Neural progenitor cell (in vitro differentiated cells): ENCODE measurements at places on chromosomes 7 and 10. TPM values are rescaled to one million over a fixed set of nuclear protein-coding genes. Genes with fewer than 3 reads are reported as not detected.

LBX1 gene
- total RNA-seq, result not detected in 2 replicates

ATOH7 gene
- 0.93 TPM in 1 of 2 replicates, not detected in the other for total RNA-seq

DNA sequence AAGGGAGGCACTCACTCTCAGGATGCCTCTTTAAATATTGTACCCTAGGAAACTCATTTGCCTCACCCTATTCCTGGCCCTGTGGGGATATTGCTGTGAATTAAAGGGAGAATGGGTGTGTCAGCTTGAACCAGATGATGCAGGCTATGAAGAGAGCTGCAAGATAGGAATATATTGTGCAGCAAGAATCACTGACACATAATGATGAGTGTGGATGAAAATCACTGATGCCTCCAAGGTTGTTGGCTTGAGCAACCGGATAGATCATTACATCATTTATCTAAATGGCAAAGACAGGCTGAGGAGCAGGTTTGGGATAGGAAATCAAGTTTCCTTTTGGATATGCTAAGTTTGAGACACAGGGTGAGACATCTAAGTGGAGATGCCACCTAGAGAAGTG, 6.2 kb downstream of the SLC26A4 start:
- no peak for DNase-seq

INHBA gene
- 0.09 TPM in 1 of 2 replicates, not detected in the other for total RNA-seq

GRCh38 chr7:157905651-157906461, 569.1 kb downstream of the DNAJB6 start:
- peak; percentile 18 for DNase-seq

GRCh38 chr7:1679966-1680730, 10.1 kb downstream of the ELFN1 start:
- no peak for DNase-seq

DNA sequence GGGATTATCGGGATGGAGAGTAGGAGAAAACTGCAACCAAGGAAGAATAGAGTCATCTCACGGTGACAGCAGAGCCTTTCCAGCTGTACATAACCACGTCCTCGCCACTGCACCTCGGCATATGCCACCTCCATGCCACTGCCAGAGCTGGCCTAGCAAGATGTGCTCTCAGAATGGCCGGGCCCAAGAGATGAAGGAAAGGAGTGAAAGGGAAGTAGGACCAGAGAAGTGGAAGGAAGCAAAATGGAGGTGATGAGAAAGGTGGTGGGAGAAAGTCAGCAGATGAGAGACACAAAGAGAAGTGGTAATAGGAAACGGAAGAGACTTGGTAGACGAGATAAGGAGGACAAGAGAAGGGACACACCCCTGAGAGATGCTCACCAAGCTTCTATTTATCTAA, 8.0 kb upstream of the CALU start:
- no peak for DNase-seq

DNA sequence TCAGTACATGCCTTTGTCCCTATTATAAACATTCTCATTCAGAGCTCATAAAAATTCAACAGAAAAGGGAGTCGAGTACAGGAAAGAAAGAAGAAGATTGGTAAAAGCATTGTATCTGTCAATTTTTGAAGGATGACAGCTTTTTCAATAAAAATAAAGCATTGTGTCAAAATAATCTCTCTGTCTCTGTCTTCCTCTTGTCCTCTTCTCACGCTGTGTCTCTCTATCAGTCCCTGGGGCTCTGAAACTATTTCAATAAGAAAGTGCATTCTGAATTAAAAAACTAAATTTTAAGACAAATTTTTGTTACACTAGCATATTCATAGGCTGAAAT, 248.4 kb downstream of the TNS3 start:
- no peak for DNase-seq

DNA sequence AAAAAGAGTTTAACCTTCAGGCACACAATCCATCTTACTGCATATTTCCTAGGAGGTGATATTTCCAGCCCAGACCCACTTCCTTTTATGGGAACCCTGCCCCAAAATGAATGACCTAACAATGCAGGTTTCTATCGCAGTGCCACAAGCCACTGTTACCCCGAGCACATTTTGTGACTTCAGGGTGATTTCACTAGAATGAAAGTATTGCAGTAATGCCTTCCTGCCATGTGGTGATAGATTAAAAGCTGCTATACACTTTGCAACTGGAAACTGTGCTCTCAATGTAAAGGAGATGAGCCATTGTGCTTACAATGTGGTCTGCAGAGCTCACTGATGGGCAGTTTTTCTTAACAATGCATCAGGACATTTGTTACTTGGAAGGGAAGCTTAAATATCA, 90.5 kb upstream of the RSU1 start:
- DNase-seq, result no peak

GPC2 gene
- 17.0 and 61.0 TPM in 2 replicates for total RNA-seq

SEC61A2 gene
- total RNA-seq, result 39.1 and 39.6 TPM in 2 replicates

MMD2 gene
- 0.28 TPM in 1 of 2 replicates, not detected in the other for total RNA-seq

DNA sequence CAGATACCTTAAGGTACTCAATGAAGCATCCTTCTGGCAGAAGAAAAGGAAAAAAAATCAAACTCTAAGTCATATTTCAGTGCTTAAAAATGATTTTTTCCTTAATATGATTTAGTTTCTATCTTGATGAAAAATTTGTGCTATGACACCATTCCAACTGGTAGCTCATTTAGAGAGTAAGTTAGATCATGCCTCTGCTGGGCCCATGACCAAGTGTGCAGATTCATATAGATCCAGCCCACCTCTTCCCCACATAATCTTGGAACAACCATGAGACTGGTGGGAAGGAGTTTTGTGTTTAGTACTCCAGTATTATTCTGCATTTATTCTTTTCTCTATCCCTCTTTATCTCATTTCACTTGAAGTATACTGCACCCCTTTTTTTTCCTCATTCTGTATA, 908.3 kb downstream of the KCNMA1 start:
- no peak for DNase-seq

GRCh38 chr10:59891936-59892335, 14.4 kb downstream of the CCDC6 start:
- no peak for DNase-seq

DNA sequence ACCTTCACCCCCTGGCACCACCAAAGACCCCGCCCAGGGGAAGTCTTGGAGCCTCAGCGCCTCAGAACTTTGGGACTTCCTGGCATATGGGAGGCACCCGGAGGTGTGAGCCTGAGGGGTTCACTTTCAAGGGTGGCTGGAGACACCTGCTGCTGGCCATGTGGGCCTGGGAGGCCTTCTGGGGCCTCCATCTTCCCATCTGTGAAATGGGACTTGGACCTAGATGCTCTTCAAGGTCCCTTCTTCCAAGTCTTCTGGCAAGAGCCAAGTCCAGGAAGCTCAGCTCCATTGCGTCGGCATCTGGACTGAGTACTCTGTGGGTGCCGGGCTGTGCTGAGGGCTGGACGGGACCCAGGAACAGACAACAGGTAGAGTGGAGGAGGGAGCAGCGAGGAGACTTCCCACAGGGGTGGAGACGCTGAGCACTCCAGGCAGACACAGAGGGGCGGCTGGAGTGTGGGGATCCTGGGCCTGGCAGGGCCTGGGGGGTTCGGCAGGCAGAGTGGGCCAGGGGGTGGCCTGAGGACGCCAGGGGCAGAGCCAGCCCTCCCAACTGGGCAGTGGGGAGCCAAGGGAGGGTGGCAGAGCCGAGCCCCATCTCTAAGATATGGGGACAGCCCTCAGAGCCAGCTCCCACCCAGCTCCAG, 9.3 kb upstream of the LFNG start:
- no peak for DNase-seq

DNA sequence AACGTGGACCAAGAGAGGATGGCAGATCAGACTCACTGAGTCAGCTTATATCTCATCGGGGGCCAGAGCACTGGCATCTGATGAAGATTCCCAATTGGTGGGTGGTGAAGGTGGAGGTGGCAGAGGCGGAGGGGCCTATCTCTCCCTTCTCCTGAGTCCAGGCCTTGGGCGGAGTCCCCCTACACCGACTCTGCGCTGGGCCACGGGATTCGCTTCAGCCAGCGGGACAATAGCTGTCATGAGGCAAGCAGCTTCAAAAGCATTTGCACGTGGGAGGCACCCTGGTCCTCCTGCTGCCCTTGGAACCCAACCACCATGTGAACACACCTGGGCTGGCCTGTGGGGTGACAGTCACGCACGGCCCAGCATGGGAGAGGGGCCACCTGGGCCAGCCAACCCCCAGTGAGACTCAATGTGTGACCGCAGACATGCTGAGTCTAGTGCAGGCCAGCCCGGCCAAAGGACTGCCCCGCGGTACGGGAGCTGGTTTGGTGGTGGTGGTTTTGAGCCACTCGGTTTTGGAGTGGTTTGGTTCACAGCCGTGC, 466.8 kb upstream of the FOXK1 start:
- no peak for DNase-seq

DNA sequence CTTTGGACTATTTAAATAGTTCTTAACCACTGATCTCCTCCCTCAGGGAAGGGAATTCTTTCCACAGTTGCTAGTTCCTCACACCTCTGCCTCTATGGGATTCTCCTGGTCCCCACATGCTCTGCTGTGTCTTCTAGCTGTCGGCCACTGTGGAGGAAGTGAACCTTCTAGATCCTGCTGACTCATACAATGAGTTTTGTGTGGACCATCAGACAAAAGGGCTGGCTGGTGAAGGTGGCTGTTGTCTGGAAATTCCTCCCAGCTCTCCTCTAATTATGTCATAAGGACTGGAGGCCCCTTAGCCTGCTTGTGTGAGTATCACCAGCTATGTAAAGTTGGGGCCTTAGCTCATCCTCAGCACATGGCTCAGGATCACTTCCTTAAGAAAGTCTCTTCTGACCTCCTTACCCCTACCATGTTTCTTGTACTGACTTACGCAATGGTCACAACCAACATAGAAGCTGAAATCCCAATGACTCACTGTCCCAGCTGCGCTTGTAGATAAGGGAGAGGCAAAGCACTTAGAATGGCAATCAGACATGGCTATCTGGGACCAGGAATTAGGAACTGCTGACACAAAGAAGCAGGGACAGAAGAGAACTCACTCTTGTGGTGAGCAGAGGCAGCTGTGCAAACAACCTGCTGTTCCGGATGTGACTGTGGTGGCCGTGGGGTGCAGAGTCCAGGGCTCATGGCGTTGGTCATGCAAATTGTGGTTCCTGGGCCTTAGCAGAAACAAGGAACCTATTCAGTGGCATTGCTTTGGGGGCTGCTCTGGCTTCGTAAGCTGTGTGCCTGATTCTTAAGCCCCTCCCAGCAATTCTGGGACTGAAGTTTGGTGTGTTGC, 2.5 kb upstream of the MACC1 start:
- DNase-seq, result no peak

SYT15B gene
- not detected in 2 replicates for total RNA-seq

PSTK gene
- 12.5 and 18.1 TPM in 2 replicates for total RNA-seq

DNA sequence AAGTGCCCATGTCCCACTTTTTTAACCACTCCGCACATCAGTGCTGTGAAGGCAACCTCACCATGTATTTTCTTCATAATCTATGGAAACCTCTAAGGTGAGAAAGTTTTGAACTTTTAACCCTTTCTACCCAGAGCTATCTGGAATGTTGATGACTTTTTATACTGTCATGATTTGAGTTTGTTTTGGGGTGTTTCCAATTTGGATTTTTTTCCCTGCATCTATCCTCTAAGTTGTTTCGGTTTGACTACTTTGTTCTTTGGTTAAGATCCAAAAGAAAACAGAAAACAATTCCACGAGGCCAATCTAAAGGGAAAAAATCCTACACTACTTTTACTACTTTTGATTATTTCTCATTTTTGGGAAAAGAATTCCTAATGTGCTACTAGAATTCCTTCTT, 279.7 kb downstream of the USP6NL start:
- DNase-seq, result no peak

DNA sequence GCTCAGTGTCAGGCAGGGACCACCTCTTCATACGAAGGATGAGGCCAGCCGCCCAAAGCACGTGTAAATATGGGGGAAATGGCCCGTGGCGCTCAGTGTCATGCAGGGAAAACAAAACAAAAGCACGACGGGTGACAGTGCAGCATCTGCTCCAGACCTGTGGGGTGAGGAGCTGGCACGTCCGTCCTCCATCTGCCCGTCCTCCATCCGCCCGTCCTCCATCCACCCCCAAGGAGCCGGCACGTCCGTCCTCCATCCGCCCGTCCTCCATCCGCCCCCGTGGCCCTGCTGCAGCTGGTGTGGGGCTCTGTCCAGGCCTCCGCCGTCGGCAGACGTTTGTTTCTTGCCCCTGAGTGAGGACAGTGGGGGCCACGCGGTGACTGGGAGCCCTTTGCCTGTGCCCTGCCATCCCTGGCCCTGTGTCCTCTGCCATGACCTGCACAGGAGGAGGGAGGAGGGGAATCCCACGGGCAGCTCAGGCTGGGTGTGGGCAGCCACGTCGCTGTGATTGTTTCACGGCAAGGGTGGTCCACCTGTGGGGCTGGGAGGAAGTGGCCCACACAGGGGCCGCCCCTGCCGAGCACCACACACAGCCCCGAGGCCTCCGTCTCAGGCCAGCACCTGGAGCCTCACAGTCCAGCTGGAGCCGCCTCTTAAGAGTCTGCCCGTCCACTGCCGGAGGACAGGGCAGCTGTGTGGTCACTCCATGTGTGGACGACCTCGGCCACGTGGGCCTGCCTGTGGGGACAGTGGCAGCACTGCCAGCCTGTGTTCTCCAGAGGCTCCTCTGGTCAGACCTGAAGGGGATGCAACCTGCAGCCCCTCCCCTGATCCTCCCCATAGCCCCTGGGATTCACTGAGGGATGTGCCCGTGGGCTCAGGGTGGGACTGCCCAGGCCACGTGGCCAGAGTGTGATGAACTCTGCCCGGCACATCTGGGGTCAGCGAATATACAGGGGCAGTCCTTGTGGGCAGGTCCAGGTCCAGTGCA, 38.2 kb upstream of the DPYSL4 start:
- no peak for DNase-seq

FAM20C gene
- total RNA-seq, result 3.8 and 4.7 TPM in 2 replicates

GRCh38 chr7:145431834-145432233, 596.0 kb upstream of the TPK1 start:
- no peak for DNase-seq

SLC13A4 gene
- total RNA-seq, result 0.28 and 1.9 TPM in 2 replicates

PPP1R9A gene
- 40.7 and 45.4 TPM in 2 replicates for total RNA-seq

GRCh38 chr7:31074120-31074383, 21.9 kb downstream of the ADCYAP1R1 start:
- DNase-seq, result no peak

DNA sequence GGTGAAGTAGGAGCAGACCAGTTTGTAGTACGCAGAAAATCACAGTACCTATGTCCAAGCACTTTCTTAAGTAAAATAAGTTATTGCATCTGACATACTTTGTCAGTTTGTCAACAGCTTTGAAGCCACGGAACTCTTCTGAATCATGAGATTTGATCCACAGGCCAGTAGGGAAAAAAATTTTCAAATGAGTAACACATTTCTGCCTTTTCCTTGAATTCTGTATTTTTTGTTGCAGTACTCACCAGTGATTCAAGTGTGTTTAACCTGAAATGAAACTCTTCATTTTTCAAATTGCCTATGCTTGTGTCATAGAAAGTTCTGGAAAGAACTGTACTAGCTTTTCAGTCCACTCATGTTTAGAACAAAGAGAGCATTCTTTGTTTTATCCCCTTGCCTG, 337.7 kb downstream of the GATA3 start:
- DNase-seq, result no peak

GRCh38 chr7:115009139-115009538, 87.2 kb downstream of the MDFIC start:
- DNase-seq, result no peak

DNA sequence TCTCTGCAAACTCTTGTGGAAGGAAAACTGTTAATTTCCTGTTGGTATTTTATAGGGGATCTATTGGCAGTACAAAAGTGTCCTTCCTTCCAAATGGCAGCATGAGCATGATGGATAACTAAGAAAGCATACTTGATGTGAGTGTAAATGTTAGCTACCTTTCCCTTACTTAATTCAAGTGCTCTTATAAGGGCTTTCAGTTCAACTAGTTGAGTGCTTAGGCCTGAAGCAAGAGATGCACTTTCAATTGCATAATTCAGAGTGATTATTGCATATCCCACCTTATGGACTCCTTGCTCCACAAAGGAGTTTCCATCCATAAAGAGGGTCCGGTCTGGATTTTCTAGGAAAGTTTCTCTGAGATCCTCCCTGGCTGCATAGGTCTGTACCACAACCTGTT, 56.3 kb upstream of the CYP2C8 start:
- no peak for DNase-seq
